Uterus (tissue), 4 donors: ENCODE measurements at places on chromosomes 3 and 15.

DNA sequence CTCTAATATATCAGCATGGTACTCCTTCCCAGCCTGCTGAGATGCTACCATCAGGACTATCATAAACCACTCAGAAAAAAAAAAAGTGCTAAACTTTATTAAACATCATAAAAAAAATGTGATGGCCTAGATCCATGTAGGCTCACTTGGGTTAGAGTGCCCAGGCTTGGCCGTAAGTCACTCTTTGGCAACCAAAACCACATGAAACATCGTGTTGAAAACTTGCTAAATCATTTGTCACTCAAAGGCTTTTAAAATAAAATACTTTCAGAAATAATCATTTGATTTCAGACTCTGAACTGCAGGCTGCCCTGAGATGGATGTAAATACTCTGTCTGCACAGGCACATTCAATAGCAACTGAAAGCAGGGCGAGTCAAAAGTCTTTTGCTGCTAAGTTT is 78.4 kb upstream of the WNT5A start:
- DNase-seq, result no peak

DNA sequence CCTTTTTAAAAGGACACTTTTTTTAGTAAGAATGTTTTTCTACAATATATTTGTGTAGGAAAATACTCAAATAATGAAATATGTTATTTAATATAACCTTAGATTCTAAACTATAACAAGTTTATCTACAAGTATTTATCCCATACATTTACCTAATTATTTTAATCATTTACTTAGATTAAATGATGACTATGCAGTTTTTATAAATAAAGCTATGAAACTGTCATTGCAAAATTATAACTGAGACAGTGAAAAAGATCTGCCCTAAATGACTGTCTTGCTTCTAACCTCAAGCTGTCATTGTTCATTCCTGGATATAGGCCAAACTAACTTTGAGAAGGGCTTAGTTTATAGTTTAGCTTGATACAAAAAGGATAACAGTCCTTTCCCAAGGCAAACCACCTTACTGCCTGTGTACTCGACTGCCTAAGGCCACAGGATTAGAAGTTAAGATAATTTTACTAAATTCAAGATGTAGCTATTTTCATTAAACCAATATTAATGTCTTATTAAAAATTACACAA is 84.1 kb downstream of the GLDN start:
- DNase-seq, result no peak

- no peak for DNase-seq
Observed at GRCh38 chr3:69647081-69647480, 92.2 kb upstream of the MITF start.

GRCh38 chr15:38058596-38059075 is 124.2 kb downstream of the TMCO5A start:
- no peak for DNase-seq

DNA sequence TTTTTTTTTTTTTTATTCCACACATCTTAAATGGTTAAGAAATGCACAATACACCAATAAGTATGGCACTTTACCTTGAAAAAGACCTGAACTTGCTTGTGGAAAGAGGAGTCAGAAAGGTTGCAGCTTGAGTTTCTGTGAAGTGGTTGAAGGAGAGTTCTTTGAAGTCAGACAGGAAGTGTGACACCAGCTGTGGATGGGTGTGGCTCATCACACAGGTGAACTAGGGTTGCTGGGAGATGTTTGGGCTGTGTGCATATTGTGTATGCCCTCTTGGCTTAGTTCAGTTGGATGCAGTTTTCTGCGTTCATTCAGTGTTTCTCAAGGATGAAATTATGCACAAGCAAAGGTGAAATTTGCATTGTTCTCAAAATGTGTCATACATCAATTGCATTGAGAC is 6.3 kb downstream of the AEN start:
- DNase-seq, result no peak

DNA sequence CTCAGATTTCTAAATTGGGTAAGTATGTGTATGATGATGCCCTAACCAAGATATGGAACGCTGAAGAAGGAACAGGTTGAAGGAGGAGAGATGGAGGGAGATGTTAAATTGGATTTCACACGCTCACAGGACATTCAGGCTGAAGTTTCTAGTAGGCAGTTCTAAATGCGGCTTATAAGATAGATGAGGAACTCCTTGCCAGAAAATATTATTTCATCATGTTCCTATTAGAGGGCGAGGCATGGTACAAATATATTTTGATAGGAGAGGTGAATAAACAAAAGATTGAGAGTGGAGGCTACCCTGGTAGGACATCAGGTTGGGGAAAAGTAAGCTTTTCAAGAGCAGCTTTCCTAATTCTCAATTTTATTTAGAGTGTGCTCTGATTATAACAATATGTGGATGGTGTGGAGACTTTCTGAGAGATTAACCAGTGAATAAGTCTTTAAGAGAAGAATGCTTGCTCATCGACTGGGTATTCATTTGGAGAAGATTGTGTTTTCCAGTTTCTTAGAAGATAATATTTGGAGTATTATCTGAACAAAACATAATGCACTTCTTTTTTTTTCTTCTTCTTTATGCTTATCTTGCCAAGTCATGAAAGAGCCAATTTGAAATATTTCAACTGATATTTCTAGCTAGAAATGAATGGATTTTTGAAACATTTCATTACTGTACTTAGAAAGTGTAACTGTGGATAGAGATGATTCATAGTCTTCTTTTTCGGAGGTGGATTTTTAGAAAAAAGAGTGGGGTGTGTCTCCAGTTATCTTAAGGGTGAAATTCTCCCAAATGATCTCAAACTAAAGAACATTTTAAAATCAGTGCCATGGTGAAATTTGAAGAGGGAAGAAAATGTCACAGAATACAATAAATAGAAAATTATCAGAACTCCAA is 88.5 kb downstream of the B3GALNT1 start:
- DNase-seq, result no peak
